Anterior cingulate cortex (tissue), 58 donors: ENCODE measurements at places on chromosomes 6 and 20.

DNA sequence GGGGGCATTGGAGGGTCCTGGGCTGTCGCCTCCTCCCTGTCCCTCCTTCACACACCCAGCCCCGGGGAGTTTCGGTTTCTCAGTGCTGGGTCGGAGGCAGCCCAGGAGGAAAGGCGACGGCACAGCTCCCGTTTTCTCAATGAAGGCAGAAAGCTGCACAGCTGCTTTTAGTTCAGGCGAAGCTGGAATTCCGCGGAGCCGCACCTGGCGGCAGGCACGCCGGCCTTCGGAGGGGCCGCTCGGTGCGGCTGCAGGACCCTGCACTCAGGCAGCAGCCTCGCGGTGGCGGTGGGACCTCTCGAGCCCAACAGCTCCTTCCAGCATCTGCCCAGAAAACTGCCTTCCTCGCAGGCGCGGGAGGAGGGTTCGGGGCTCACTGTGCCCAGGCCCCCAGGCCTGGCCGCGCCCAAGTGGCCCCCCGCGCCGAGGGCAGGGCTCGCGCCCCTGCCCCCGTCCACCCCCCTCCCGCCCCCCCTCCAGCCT is 4.6 kb downstream of the FOXQ1 start:
- no peak for DNase-seq

- DNase-seq = no peak
These were observed 49.1 kb downstream of the MAP7 start for GRCh38 chr6:136501096-136501495.

DNA sequence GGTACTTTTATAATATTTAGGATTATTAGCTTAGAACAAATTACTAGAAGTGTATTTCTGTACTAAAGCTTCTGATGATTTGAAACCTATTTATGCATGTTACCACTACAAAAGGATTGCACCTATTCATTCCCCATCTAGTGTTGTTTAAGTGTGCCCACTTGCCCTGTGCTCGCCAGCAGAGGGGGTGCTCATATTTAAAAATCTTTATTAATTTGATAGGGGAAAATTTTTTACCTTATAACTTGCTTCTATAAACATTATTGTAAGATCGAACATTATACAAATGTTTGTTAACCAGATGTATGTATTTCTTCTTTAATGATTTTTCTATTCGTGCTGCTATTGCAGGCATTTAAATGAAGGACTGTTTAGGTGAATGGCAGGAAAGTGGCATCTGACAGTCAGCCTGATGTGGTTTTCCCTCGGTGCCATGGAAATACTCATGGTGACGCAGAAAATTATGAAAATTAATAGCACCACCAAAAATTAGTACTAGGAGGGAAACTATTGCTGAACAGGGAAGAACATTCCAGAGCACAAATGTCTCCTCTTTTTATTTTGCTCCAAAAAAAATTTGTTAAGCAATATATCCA is 44.1 kb upstream of the FNDC1 start:
- no peak for DNase-seq

- DNase-seq = no peak
These were observed 11.0 kb downstream of the DHX35 start for GRCh38 chr20:38973107-38973506.
